Stimulated activated naive CD8-positive, alpha-beta T cell treated with anti-CD3 and anti-CD28 coated beads, Interleukin-15, amount 100 ng/mL, for 72 hours (primary cell): ENCODE measurements at places on chromosomes 3 and 15.

DNA sequence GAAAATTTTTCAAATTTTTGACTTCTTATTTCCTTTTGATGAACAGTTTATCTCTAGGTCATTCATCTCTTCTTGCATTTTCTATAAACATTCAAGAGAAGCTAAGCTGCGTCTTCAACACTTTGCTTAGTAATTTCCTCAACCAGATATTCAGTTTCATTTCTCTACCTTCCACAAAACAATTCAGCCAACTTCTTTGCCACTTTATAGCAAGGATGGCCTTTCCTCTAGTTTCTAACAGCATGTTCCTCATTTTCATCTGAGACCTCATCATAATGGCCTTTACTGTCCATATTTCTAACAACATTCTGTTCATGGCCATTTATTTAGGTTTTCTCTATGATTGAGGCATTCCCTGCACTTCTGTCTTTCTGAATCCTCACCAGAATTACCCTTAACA is 90.0 kb downstream of the ARIH1 start:
- no peak for DNase-seq

DNA sequence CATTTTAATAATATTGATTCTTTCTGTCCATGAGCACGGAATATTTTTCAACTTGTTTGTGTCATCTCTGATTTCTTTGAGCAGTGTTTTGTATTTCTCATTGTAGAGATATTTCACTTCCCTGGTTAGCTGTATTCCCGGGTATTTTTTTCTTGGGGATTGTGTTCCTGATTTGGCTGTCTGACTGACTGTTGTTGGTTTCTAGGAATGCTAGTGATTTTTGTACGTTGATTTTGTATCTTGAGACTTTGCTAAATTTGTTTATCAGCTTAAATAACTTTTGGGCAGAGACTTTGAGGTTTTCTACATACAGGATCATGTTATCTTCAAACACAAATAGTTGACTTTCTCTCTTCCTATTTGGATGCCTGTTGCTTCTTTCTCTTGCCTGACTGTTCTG is 418.8 kb upstream of the ALCAM start:
- no peak for DNase-seq

DNA sequence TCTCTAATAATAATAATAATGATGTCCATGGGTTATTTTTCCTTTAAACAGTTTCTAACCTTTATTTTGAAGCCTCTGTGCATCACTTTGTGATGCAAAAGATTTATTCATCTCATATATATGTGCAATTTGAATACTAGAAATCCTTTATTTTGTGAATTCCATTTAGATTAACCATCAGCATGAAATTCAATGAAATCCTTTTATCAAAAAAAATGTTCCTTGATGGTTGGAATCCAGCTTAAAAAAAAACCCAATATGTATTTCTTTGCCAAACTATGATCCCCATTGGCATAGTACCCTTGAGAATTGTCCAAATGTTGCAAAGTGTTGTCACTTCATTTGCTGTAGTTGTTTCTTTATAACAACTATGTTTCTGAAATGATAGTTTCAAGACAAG is 7.4 kb downstream of the TBC1D23 start:
- DNase-seq: no peak

GRCh38 chr3:34388830-34389229 is 590.4 kb downstream of the PDCD6IP start:
- DNase-seq: no peak

GRCh38 chr15:73946795-73947370 is 20.6 kb downstream of the LOXL1 start:
- no peak for DNase-seq

GRCh38 chr15:40333922-40334492 is 6.7 kb downstream of the CCDC9B start:
- DNase-seq: no peak

- DNase-seq: no peak
Observed at GRCh38 chr3:144162042-144162441, 190.4 kb downstream of the DIPK2A start.

DNA sequence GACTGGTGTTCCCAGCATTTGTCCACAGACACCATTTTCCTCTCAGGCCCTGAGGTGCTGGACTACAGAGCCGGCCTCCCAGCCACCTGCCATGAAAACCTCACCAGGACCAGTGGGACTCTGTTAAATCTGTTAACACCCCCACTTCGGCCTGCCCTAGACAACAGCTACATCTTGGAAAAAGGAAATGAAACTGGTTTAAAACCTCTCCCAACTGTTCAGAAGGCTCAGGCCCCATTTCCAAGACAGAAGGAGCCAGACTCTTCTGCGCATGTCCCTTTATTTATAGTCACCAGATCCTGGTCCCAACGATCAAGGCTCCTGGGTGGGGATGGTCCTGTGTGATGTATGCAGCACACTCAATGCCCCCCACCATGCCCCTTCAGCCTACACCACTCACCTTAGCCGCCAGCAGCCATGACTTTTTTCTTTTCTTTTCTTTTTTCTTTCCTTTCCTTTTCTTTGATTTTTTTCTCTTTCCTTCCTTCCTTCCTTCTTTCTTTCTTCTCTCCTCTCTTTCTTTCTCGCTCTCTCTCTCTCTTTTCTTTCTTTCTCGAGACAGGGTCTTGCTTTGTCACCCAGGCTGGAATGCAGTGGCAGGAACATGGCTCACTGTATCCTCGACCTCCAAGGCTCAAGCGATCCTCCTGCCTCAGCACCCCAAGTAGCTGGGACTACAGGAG is 25.5 kb upstream of the FLNB start:
- no peak for DNase-seq

DNA sequence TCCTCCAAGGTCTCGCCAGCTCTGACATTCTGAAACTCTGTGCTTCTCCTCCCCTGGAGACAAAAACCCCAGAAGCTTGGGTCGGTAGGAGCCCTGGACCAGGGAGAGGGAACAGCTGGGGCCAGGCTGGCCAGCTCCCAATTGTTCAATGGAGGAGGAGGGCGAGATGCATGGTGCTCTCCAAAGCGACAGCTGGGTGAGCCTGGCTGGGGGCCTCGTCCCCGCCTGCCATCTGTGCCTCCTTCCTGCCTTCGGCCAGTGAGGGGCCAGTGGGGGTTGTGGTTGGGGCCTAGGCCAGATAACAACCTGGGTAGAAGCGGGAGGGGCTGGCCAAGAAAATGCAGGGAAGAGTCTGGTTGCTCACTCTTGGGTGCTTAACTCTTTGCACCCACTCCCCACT is 79.4 kb downstream of the CORO2B start:
- no peak for DNase-seq

GRCh38 chr3:187264911-187265310 is 26.6 kb downstream of the MASP1 start:
- DNase-seq: no peak

GRCh38 chr3:49346797-49347251 is 7.0 kb upstream of the USP4 start:
- DNase-seq: no peak

GRCh38 chr15:69804786-69805185 is 292.9 kb downstream of the TLE3 start:
- DNase-seq: no peak

DNA sequence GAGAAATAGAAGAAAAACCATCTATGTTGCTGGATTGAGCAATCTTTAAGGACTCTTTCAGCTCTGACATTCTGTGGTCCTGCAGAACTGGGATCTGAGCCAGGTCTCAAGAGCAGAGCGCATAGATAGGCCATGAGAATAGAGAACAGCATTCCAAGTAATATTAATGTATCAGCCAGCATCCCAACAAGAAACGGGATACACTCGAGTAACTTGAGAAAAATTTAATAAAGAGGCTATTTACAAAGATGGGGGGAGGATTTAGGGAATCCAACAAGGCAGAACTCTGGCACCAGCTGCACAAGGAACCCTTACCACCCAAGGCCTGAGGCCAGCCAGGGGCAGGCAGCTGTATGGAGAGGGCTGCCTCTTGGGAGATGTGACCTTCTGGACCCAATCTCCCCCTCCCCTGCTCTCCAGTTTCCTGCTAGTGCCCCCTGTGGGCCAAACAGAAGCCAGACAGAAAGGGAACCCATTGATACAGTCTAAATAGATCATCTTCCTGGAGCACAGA is 8.2 kb downstream of the TMOD2 start:
- DNase-seq: no peak

DNA sequence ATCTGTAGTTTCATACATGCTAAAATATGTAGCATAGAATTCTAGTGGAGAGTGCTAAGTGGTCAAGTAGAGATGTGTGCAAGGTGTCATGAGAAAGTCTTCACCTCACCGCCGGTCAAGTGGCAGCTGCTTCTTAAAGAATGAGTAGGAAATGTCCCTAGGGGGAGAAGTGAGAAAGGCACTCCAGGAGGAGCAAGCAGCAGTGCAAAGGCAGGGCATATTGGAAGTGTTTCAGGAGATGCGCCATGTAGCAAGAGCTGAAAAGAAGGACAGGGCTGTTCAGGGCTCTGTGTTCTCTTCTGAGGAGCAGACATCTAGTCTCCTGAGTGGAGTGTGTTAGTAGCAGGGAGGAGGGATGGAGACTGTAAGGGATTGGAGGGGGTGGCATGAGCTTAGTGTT is 312.4 kb upstream of the SEMA6D start:
- no peak for DNase-seq

- no peak for DNase-seq
Observed at GRCh38 chr3:134922866-134923265, 127.8 kb downstream of the EPHB1 start.

DNA sequence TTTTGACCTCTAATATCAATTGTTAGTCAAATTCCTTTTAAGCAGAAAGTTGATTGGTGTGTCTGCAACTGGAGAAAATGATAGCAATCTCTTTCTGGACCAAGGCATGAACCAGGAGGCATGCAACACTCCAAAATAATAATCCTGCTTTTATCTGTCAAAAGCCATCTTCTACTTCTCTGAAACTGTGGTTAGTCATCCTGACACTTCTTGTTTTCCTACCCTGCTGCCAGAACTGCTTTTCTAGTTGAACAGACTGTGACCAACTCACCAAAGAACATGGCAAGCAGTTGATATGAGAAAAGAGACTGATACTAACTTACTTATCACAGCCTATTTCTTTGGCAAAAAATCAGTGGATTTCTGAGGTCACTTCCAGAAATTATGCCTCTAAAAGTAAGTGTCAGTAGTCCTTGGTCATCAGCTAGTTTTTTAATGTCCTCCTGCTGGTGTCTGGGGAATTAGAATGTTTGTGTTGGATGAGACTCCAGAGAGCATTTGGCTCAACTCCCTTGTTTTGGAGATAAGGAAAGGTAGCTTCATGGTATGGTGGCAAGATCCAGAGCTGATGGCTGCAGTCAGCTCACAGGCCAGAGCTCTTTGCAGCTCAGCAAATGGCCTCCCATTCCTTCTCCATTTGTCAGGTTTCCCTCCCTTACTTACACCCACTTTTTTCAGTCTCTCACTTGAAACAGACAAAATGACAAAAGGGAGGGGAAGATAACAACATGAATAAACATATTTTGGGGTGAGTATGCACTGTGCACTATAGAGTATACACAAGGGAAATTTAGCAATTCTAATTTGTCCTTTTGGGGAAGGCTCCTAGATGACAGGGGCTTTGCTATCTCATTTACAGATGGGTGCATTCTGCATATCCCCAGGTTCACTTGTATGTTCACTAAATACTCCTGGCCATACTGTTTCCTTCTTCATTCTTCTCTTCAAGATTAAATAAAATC is 7.0 kb downstream of the CRYGS start:
- no peak for DNase-seq

GRCh38 chr3:25452740-25453139 is 24.7 kb downstream of the RARB start:
- no peak for DNase-seq

- DNase-seq: no peak
Observed at GRCh38 chr15:92117261-92117731, 263.8 kb downstream of the SLCO3A1 start.

DNA sequence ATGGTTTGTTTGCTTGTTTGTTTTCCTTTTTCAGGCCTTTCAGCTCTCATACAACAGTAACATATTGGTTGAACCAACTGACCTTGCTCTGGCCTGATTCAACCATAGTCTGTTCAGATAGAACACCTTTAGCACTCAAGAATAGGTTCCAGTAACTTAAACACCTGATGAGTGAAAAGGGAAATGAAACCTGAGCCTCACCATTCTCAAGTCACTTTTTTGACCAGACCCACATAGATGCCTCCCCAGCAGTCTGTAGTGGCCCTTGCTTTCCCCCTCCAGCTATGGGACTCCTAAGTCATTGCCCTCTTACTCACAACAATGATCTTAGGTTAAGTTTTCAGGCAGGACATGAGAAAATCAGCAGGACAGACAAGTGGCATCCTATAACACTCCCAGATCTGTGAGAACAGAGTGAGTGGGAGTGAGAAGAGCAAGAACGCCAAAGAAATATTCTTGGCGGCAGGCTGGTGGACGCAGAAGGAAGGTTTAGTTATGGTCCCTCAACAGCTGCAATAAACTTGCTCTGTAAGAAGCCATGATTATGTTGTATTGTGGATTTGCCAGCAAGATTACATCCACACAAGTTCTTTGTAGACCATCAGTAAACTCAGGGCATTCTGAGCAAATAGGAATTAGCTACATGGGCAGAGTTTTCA is 367.5 kb downstream of the MECOM start:
- DNase-seq: no peak

- no peak for DNase-seq
Observed at GRCh38 chr3:143793971-143794370, 54.3 kb downstream of the SLC9A9 start.

DNA sequence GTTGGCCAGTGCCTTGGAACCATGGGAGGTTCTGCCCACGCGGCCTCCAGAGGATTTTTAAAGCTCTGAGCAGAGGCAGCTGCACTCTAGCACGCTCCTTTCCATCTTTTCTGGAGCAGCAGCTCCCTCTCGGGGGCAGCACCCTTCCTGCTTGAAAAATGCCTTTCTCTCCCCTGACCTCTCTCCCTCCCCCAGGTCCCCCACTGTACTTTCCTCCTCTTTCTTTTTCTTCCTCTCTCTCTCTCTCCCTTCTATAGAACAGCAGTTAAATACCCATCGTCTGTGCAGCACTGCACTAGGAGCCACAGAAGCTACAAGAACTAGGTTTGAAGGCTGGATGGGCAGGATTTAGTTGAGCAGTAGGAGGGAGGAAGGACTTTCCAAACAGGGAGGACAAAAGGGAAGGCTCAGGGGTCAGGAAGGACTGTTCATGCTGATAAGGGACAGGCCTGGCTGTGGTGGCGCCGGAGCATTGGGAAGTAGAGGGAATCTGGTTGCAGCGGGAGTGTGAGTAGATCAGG is 4.4 kb downstream of the ALPK3 start:
- no peak for DNase-seq

- DNase-seq: no peak
Observed at GRCh38 chr15:96593735-96594134, 263.2 kb downstream of the NR2F2 start.

GRCh38 chr3:64908251-64908685 is 220.5 kb upstream of the ADAMTS9 start:
- no peak for DNase-seq

GRCh38 chr3:46864061-46864881 is 1.0 kb upstream of the MYL3 start:
- no peak for DNase-seq
